ENCODE measurements at places on chromosomes 16 and 17.

- no peak for DNase-seq
Measured at GRCh38 chr16:9545522-9546437, 454.3 kb downstream of the HAPSTR1 start.

DNA sequence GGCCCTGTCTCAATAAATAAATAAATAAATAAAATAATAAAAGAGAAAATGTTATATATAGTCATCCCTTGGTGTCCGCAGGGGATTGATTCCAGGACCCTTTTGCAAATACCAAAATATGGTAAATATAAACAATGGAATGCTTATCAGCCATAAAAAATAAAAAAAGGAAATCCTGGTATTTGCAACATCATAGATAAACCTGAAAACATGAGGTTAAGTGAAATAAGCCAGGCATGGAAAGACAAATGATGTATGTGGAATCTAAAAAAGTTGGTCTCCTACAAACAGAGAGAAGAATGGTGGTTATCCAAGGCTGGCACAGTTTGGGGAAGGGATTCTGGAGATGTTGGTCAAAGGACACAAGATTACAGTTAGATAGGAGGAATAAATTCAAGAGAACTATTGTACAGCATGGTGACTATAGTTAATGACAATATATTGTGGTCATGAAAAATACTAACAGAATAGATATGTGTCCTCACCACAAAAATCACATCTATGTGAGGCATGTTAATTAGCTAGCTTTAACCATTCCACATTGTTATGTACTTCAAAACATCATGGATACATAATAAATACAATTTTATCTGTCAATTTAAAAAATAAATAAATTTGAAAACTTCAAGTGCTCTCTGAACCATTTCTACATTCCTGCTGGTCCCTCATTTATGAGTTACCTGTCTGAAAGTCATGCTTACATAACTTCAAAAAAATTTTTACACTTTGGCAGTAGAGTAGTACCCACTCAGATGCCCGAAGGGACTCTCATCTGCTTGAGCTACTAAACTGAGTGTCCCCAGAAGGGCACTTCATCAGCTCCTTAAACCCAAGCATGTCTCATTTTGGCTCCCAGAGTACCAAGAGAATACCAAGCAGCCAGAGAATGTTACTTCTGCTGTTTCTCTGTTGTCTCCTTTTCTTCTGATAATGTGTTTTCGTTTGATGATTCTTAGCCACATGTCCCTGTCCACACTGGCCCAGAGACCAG lies 26.6 kb downstream of the N4BP1 start:
- no peak for DNase-seq

- DNase-seq, result no peak
Measured at GRCh38 chr17:77542011-77542410, 401.2 kb downstream of the SEC14L1 start.

DNA sequence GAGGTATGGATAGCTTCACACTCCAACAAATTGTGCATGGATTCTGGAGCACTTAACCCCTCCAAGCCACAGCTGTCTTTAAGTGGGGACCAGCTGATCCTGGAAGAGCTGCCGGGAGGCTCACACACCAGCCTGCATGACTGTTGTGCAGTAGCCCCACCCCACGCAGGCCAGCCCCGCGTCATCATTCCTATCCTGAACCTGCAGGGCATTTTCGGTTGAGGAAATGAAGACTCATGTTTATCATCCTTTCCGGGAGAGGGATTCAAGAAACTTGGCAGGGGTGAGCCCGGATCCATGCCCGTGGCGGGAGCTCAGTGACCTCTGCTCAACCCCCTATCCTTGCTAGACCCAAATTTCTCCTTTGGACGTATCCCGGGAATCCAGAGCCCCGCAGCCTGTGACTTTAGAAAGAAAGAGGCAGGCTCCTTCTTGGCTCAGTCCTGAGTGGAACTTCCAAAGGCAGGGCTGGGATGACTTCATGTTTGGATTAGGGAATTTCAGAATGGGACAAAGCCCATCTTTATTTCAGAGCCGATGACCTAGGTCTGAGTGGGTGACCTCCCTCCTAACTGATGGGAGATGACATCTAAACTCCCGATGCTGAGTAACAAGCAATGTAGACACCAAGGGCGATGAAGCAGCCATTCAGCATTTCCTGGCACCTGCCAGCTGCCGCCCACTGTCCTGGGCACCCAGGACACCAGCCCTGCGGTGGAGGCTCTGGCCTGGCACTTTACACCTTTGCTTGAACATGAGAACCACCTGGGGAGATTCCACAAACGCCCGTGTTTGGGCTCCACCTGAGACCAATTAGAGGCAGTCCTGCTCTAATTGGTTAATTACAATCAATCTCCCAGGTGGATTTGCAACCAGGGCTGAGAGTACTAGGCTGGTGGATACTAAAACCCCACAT lies 43.3 kb upstream of the CMIP start:
- DNase-seq, result no peak

GRCh38 chr17:71251951-71252350 lies 868.9 kb upstream of the SOX9 start:
- DNase-seq, result no peak

DNA sequence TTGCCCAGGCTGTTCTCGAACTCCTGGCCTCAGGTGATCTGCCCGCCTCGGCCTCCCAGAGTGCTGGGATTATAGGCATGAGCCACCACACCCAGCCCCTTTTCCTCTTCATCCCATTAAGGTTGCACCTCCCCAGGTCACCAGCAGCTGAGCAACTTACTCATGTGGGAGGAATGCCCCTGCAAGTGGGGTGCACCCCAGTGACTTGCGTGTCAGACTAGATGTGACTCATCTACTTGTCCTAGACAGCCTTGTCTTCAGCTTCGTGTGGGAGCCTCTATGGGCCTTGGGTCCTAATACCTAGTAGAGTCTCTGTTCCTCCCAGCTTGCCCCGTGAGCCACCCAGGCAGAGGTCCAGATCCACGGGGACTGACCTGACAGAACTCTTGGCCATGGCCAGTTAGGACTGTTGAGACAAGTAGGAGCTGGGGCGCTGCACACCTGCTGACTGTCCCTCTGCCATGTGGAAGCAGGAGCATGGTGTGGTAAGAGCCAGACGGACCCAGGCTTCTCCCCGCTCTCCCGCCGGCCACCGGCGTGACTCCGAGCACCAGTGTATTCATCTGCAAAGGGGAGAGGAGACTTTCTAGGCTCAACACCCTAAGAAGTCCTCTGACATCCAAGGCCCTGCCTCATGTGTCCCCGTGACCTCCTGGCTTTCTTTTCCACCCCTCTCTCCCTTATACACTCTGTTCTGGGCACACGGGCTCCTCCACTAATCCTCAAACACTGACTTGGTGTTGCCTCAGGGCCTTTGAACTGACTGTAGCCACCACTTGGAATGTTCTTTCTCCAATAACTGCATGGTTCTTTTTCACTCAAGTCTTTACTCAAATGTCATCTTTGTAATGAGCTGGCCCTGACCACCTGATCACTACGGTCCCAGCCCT lies 11.6 kb upstream of the CBX4 start:
- no peak for DNase-seq

GRCh38 chr17:6915620-6916019 lies 80.2 kb upstream of the ALOX12 start:
- DNase-seq, result no peak

DNA sequence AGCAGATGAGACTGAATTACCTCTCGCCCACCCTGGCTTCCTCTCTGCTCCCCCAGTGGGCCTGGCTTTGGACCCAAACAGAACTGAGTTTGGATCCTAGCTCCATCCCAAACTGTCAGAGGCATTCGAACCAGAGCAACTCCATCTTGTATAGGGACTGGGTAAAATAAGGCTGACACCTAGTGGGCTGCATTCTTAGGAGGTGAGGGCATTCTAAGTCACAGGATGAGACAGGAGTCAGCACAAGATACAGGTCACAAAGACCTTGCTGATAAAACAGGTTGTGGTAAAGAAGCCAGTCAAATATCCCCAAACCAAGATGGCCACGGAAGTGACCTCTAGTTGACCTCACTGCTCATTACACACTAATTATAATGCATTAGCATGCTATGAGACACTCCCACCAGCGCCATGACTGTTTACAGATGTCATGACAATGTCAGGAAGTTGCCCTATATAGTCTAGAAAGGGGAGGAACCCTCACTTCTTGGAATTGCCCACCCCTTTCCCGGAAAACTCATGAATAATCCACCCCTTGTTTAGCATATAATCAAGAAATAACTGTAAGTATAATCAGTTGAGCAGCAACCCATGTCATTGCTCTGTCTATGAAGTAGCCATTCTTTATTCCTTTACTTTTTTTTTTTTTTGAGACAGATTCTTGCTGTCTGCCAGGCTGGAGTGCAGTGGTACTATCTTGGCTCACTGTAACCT lies 44.4 kb downstream of the LYRM1 start:
- no peak for DNase-seq

- DNase-seq, result no peak
Measured at GRCh38 chr17:49915670-49916069, 53.3 kb upstream of the DLX4 start.

DNA sequence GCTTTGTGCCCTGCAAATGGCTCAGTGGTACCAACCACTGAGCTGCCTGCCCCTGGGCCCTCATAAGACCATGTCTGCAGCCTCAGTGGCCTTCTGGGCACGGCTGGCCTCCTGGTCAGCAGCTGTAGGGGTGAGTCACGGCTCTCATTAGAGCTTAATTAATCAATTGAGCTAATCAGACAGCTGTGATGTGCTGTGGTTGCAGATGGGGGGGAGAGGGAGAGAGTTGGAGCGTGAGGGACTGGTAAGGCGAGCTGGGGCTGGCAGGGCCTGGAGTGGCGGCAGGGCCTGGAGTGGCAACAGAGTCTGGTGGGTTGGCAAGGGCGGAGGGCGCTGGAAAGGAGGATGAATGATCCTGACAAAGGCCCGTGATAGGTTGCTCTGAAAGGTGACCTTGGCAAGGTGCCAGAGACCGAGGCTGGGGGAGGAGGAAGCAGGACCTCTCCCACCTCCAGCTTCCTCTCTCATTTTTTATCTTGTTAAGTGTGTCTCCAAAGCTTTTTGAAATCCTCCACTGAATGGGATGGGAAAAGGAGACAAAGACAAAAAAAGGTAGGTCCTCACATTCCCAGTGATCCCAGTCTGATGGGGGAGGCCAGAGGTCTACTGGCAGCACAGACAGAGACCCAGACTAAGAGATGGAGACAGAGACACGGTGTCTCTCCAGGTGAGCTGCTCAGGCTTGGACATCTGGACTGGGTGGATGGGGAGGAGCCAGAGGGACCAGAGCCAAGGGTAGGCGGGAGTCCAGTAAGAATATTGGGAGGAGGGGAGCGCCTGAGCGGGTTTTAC lies 41.6 kb downstream of the DCAKD start:
- no peak for DNase-seq
